ENCODE measurements at places on chromosomes 11 and 22. TPM values are rescaled to one million over a fixed set of nuclear protein-coding genes. Genes with fewer than 3 reads are reported as not detected.

- no peak for DNase-seq
These were observed 13.0 kb upstream of the CDC42EP1 start for GRCh38 chr22:37547251-37547741.

DNA sequence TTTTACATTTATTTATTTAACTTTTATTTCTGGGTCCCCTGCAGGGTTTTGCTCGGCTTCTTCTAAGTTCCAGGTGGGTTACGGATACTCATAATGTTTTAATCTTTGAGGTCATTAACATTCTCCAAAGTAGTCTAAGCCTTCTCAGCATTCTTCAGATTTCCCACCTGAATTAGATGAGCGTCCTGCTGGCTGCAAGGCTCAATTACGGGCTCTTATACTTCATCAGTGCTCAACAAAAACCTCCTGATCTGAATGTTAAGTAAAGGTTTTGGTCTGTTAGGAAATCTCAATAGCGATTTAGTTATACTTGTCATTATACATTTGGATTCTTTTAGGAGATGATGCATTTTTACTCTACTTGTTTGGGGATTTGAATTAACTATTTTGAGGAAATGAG is 27.3 kb upstream of the NFRKB start:
- no peak for DNase-seq

Gene SYT9
- 0.06 TPM for total RNA-seq

- no peak for DNase-seq
These were observed 38.5 kb upstream of the NFRKB start for GRCh38 chr11:129933891-129934290.

DNA sequence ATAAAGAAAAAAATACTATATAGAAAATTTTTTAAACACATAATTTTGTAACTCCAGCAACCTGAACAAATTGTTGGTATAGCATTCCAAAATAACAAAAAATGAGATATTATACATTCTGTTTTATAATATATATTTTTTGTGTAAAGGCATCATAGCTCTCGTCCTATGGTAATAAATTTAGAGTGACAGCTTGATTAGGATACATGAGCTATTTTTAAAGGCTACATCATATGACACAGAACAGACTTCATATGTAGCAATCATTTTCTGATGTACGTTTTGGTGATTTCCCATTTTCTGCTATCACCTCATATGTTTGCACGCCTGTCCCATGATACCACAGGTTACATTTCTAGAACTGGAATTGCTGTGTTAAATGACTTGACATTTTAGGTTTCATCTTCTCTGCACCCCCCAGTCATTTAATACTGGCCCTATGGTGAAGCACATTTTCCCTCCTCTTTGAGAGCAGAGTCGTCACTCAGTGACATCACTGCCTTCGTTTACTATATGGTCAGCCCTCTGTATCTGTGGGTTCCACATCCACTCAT is 19.5 kb downstream of the PC start:
- DNase-seq, result no peak

- no peak for DNase-seq
These were observed 182.4 kb downstream of the SPON1 start for GRCh38 chr11:14144934-14145333.

Gene CBLIF
- not detected for total RNA-seq

Gene PRG3
- total RNA-seq, result not detected

Measured in H4 (cell line).